ENCODE measurements at places on chromosomes 4 and X. TPM values are rescaled to one million over a fixed set of nuclear protein-coding genes. Genes with fewer than 3 reads are reported as not detected.

Gene SMIM10
- total RNA-seq = under 0.01 TPM

Gene SUV39H1
- total RNA-seq = 0.64 TPM

Gene MAPK10
- 2.2 TPM for total RNA-seq

Gene IL2RG
- not detected for total RNA-seq

Gene RBMXL3
- not detected for total RNA-seq

Gene SPATA18
- total RNA-seq = 15.8 TPM

Gene TDO2
- under 0.01 TPM for total RNA-seq

Gene XAGE2
- not detected for total RNA-seq

Gene UGT8
- 2.9 TPM for total RNA-seq

Gene SHOX
- not detected for total RNA-seq

Gene DGKK
- not detected for total RNA-seq

Gene CENPVL3
- total RNA-seq = not detected

Gene USP17L24
- not detected for total RNA-seq

Gene STATH
- total RNA-seq = not detected

Gene GAGE2A
- not detected for total RNA-seq

Gene RPL9
- total RNA-seq = 3,787 TPM

Gene MPP1
- 5.5 TPM for total RNA-seq

Gene ZFP42
- total RNA-seq = 3.6 TPM

Gene TACC3
- 0.85 TPM for total RNA-seq

Gene LSM6
- total RNA-seq = 16.1 TPM

Gene SCML2
- 0.21 TPM for total RNA-seq

Gene CCNG2
- 21.3 TPM for total RNA-seq

Gene SLC7A11
- 98.0 TPM for total RNA-seq

Gene PGAM4
- not detected for total RNA-seq

Gene MTM1
- total RNA-seq = 11.3 TPM

Gene SMR3B
- total RNA-seq = not detected

Gene EMD
- 17.3 TPM for total RNA-seq

Gene ADH1B
- total RNA-seq = not detected

Gene VCX2
- total RNA-seq = not detected

Gene NXF2B
- not detected for total RNA-seq

Gene SPANXA1
- total RNA-seq = not detected

Gene SMAD1
- total RNA-seq = 11.5 TPM

Gene HSFX2
- total RNA-seq = 0.72 TPM

Gene PTTG2
- not detected for total RNA-seq

Gene RP2
- total RNA-seq = 17.6 TPM

Gene TRIM75
- not detected for total RNA-seq

Gene USP26
- not detected for total RNA-seq

Gene CXorf49B
- total RNA-seq = 0.24 TPM

Gene LANCL3
- total RNA-seq = 0.21 TPM

Gene CXorf49
- total RNA-seq = 0.24 TPM
